ENCODE measurements at places on chromosomes 5 and 9. TPM values are rescaled to one million over a fixed set of nuclear protein-coding genes. Genes with fewer than 3 reads are reported as not detected.

Gene SLC36A2
- not detected for total RNA-seq

Gene UBE2B
- 71.6 TPM for total RNA-seq

Gene ZDHHC11B
- total RNA-seq: 1.1 TPM

Gene GAPT
- not detected for total RNA-seq

Gene BRINP1
- total RNA-seq: 0.16 TPM
